ENCODE measurements at places on chromosomes 1 and 21. TPM values are rescaled to one million over a fixed set of nuclear protein-coding genes. Genes with fewer than 3 reads are reported as not detected.

Gene PRKAA2
- 1.9 TPM for total RNA-seq

Gene CD1D
- 4.6 TPM for total RNA-seq

DNA sequence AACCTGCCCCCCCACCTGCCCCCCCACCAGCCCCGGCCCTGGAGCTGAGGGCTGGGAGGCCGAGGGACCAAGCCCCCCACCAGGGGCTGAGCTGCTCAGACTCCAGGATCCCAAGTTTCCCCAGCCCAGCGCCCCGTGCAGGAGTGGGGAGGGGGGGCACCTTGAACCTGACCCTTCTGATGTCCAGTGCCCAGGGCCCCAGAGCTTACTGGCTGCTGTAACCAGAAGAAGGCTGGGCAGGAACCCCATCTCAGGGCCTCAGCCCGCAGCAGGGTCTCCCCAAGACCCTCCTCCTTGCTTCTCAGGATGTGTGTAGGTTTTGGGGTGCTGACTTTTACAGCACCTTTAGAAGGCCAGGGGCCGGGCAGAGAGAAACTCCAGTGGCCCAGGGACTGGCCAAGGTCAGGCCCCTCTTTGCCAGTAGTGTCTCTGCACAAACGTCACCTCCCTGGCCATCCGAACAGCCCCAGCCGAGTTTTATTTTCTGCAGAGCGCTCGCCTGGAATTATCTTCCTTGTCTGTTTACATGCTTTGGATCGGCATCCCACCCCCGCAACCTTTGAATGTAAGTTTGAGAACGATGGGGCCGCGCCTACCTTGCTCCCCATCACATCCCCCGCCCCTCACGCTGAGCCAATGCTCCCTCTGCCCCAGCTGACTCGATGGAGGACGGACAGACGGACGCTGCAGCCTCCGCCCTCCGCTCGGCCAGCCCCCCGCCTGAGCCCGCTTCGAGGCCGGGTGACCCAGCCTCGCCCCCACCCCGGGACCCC, 70.1 kb upstream of the CASZ1 start:
- H3K4me3 ChIP-seq: peak overlapping the region; percentile 36
- peaks cover 35% of the 10 kb centered on the region for H3K27me3 ChIP-seq
- no peak for DNase-seq
- H3K4me1 ChIP-seq: peaks cover 16% of the 10 kb centered on the region
- no peak overlapping the region for H3K27ac ChIP-seq

- no peaks in the 10 kb centered on the region for H3K27me3 ChIP-seq
- DNase-seq: no peak
- H3K4me3 ChIP-seq: no peak overlapping the region
Observed at GRCh38 chr21:39196310-39196709, 13.1 kb upstream of the PSMG1 start.
